ENCODE measurements at places on chromosomes 12 and 14. TPM values are rescaled to one million over a fixed set of nuclear protein-coding genes. Genes with fewer than 3 reads are reported as not detected.
A peak's percentile ranks its signal among the peaks of the same experiment; 100 is the strongest.

DNA sequence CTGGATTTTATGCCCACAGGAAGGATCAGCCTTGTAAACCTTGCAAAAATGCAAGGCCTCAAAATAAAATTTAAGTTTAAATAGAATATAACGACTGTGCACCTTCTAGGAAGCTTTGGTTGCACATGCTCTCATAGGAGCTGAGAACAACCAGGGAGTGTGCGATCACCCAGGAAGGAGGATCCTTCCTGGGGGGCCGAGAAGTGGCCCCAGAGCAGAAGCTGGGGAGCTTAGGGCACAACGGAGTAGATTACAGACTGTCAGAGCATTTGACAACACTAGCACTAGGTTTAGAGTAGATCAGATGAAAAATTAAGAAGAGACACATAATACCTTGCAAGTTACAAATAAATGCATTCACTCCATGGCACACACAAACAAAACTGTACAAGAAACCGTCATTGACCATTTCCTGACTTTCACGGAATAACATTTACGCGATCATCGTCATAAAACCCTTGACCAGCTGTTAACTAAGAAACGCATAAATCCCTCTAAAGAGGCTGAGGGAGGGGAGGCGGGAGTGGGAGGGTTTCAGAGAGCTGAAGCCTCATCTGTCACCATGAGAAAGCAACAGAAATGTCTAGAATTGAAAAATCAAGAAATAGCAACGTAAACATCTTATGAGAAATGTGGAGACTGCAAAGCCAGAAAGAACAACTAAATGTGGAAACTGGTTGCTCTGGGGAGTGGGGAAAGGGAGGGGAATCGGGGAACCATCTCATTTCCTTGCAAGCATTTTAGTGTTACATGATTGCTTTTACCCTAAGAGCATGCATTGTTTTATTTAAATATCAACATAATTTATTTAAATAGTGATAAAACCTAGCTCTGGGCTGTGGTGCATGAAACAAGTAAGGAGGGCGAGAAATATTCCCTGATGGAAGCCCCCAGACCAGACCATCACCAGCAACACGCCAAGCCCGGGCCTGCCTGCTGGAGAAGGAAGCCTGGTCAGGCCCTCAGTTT lies 13.1 kb upstream of the CCDC85C start:
- DNase-seq = no peak
- H3K27me3 ChIP-seq = no peaks in the 10 kb centered on the region
- no peak overlapping the region for H3K27ac ChIP-seq

GRCh38 chr14:59900556-59900955 lies 19.4 kb upstream of the LRRC9 start:
- H3K4me3 ChIP-seq = no peak overlapping the region
- no peak for DNase-seq
- H3K27ac ChIP-seq = no peak overlapping the region
- H3K4me1 ChIP-seq = no peaks in the 10 kb centered on the region

The PLEKHH1 gene
- total RNA-seq = not detected

The KRT79 gene
- not detected for total RNA-seq

The PFDN5 gene
- total RNA-seq = 380 TPM

DNA sequence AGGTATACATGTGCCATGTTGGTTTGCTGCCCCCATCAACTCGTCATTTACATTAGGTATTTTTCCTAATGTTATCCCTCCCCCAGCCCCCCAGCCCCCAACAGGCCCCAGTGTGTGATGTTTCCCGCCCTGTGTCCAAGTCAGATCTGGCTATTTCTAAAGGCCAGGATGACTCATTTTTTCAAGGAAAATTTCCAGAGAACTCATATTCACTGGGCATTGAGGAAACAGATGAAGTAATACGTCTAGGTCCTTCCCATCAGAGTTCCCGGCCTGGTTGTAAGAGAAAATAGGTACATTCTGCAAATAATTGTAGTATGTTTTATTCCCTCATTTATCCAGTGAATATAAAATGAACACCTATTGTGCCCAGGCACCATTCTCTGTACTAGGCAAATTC lies 345.2 kb downstream of the BCL11B start:
- no peaks in the 10 kb centered on the region for H3K27me3 ChIP-seq
- H3K4me1 ChIP-seq = no peaks in the 10 kb centered on the region
- no peak overlapping the region for H3K4me3 ChIP-seq
- H3K36me3 ChIP-seq = no peaks in the 10 kb centered on the region
- no peak overlapping the region for H3K27ac ChIP-seq

GRCh38 chr12:109590566-109590965 lies 17.0 kb downstream of the MVK start:
- H3K27me3 ChIP-seq = no peaks in the 10 kb centered on the region
- no peaks in the 10 kb centered on the region for H3K4me1 ChIP-seq
- no peak for DNase-seq
- H3K36me3 ChIP-seq = no peaks in the 10 kb centered on the region
- H3K4me3 ChIP-seq = no peak overlapping the region

The KLRF2 gene
- not detected for total RNA-seq

- no peak overlapping the region for H3K4me3 ChIP-seq
- DNase-seq = no peak
- no peak overlapping the region for H3K27ac ChIP-seq
- peaks cover 7% of the 10 kb centered on the region for H3K36me3 ChIP-seq
Observed at GRCh38 chr12:112097641-112098040, 10.9 kb downstream of the NAA25 start.

The CHGA gene
- not detected for total RNA-seq

The SDS gene
- total RNA-seq = not detected

DNA sequence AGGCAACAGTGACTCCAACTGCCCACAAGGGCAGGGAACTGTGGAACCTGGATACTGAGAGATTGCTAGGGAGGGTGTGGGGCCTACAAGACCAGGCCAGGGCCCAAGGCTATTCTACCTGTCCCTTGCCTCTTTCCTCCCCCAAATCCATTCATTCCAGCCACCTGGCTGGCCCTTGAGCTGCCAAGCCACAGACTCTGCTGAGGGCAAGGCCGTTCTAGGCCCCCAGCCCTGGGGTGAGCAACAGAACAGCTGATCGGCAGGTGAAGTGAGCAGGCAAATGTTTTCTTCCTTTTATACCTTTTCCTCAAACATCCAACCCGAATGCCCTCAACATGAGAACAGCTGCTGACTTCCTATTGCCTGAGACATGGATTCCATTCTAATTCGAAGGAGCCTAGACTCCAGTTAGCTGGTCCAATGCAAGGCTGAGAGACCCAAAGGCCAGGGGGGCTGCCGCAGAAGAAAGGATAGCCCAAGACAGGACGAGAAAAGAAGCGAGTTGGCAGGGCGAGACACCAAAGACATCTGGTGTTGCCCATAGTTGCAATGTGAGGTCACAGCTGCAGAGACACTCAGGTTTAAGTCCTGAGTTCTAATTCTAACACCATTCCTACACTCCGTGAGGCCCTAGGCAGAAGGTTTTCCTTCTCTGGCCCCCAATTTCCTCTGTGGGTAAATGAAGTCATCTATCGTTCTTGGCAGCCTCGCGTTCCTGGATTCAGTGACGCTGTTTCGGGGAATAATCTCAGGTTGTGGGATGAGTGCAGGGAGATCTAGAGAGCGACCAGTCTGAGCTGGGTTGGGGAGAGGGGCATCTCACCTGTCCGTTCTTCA lies 1.7 kb downstream of the C1QL4 start:
- H3K36me3 ChIP-seq = no peaks in the 10 kb centered on the region
- H3K27ac ChIP-seq = no peak overlapping the region
- no peak for DNase-seq
- peaks cover 37% of the 10 kb centered on the region for H3K27me3 ChIP-seq
- H3K4me3 ChIP-seq = no peak overlapping the region

The SSTR1 gene
- total RNA-seq = 17.6 TPM

GRCh38 chr14:71399057-71399487 lies 491.8 kb downstream of the PCNX1 start:
- H3K4me1 ChIP-seq = peaks cover 38% of the 10 kb centered on the region
- H3K27me3 ChIP-seq = no peaks in the 10 kb centered on the region
- no peak overlapping the region for H3K4me3 ChIP-seq
- H3K36me3 ChIP-seq = no peaks in the 10 kb centered on the region
- peak; percentile 26 for DNase-seq
- no peak overlapping the region for H3K27ac ChIP-seq

DNA sequence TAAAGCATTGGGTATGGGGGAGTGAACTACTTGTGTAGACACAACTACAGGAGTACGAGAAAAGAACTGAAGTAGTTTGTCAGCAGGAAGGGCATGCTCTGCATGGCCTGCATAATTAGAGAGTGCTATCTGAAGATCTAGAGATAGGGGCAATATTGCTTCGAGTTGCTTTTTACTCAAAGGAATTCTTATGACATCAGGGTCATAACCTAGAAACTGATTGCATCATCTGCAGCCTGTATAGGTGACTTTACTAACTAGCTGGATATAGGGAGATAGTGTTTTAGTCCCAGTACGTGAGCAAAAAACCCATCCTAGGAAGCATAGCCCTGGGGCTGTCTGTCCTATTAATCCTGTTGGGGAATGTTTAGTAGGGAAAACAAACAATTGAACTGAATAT lies 39.8 kb downstream of the TMTC3 start:
- no peaks in the 10 kb centered on the region for H3K27me3 ChIP-seq
- no peak overlapping the region for H3K27ac ChIP-seq
- H3K36me3 ChIP-seq = peaks cover 4% of the 10 kb centered on the region
- no peak overlapping the region for H3K4me3 ChIP-seq
- DNase-seq = no peak
- H3K4me1 ChIP-seq = peaks cover 13% of the 10 kb centered on the region

DNA sequence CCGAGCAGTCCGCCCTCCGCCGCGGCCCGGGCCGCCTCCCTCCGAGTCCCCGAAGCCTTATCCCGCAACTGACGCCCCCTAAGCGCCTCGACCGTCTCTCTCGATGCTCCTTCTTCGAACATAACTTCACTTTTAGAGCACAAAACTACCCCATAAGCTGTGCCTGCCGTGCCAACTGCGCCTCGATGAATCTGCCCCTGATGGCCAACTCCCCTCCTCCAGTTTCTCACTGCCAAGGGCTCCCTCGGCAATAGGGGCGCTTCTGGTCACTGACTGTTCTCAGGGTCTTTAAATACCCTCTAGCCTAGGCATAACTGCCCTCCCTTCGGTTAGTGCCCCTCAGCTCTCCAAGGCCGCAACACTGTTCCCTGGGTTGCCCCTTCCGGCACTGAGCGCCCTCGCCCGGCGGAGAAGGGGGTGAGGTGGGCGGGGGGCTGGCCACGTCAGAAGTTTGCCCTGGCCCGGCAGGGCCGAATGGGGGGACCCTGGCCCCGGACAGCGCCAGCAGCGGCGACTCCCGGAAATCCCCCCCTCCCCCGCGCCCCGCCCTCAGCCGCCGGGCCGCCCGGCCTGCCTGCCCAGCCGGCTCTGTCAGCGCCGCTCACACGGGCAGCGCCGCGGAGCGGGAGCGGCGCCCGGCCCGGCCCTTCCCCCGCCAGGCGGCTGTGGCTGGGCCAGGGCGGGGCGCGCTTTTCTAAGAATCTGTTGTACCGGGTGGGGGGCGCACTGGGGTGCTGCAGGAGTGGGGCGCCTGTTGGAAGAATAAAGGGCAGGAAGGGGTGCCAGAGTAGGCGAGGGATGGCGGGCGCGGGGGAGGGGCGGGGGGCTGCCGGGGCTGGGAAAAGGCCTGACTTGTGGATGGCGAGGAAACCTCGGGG lies 10.6 kb downstream of the RARG start:
- H3K27me3 ChIP-seq = no peaks in the 10 kb centered on the region
- DNase-seq = peak; percentile 88
- peaks cover 61% of the 10 kb centered on the region for H3K4me1 ChIP-seq
- no peaks in the 10 kb centered on the region for H3K36me3 ChIP-seq

DNA sequence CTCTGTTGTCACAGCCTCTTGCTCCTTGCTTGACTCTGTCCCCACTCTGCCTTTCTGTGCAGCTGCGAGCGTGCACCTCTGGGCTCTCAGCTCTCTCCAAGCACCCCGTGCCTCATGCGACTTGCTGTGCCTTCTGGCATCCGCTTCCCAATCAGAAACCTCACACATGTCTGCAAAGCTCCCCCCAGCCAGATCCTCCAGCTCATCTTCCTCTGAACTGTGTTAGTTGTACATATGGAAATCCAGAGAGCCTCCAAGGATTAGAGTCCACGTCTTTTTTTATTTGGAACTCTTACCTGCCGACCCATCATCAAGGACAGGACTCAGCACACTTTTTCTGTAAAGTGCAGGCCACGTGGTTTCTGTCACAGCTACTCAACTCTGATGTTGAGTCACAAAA lies 70.5 kb downstream of the ANO2 start:
- H3K4me1 ChIP-seq = no peaks in the 10 kb centered on the region
- no peaks in the 10 kb centered on the region for H3K27me3 ChIP-seq
- no peaks in the 10 kb centered on the region for H3K36me3 ChIP-seq
- no peak for DNase-seq
- H3K27ac ChIP-seq = no peak overlapping the region
- no peak overlapping the region for H3K4me3 ChIP-seq

The ENDOU gene
- total RNA-seq = not detected

DNA sequence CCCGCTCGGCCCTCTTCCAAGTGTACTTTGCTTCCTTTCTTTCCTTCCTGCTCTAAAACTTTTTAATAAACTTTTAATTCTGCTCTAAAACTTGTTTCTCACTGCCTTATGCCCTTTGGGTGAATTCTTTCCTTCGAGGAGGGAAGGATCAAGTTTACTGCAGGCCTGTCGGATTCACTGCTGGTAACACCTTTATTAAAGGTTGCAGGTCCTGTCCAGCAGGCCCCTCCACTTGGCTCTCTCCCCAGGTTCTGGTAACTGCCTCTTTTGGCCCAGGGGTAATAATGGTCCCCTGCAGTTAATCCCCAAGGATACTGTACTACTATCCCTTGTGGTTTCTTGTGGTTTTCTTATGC lies 152.7 kb upstream of the EEA1 start:
- H3K4me3 ChIP-seq = no peak overlapping the region
- H3K4me1 ChIP-seq = no peaks in the 10 kb centered on the region
- no peaks in the 10 kb centered on the region for H3K36me3 ChIP-seq
- no peaks in the 10 kb centered on the region for H3K27me3 ChIP-seq
- no peak overlapping the region for H3K27ac ChIP-seq

The AHSA1 gene
- total RNA-seq = 137 TPM

- no peaks in the 10 kb centered on the region for H3K36me3 ChIP-seq
- no peak for DNase-seq
- no peaks in the 10 kb centered on the region for H3K27me3 ChIP-seq
- no peaks in the 10 kb centered on the region for H3K4me1 ChIP-seq
Observed at GRCh38 chr12:21370845-21371449, 1.8 kb upstream of the IAPP start.

GRCh38 chr14:91732439-91732838 lies 553 bp upstream of the CATSPERB start:
- H3K27me3 ChIP-seq = no peaks in the 10 kb centered on the region
- no peak overlapping the region for H3K4me3 ChIP-seq
- peak overlapping the region; percentile 36 for H3K27ac ChIP-seq
- peaks cover 30% of the 10 kb centered on the region for H3K4me1 ChIP-seq
- H3K36me3 ChIP-seq = no peaks in the 10 kb centered on the region

GRCh38 chr12:33786532-33786931 lies 235.8 kb upstream of the ALG10 start:
- H3K27ac ChIP-seq = no peak overlapping the region
- H3K36me3 ChIP-seq = no peaks in the 10 kb centered on the region
- no peak overlapping the region for H3K4me3 ChIP-seq
- no peak for DNase-seq
- H3K27me3 ChIP-seq = no peaks in the 10 kb centered on the region
- H3K4me1 ChIP-seq = no peaks in the 10 kb centered on the region
